ENCODE measurements at places on chromosomes 2 and 18.

DNA sequence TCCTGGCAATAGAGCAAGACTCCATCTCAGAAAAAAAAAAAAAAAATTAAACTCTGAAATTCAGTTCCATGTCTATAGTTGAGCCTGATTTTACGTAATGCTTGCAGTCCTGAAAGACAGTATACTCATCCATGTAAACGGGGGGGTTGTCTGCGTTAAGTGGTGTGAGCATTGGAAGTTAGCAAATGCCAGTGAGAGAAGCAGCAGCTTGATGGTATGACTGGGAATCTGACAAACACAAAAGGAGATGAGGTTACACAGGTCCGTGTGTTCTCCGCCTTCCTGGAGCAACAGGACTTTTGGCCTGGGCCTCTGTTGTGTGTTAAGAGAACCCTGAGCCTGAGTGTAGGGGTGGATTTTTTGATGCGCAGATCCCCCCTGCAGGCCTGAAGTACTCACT is 82.9 kb downstream of the PRKCE start:
- DNase-seq, result no peak

DNA sequence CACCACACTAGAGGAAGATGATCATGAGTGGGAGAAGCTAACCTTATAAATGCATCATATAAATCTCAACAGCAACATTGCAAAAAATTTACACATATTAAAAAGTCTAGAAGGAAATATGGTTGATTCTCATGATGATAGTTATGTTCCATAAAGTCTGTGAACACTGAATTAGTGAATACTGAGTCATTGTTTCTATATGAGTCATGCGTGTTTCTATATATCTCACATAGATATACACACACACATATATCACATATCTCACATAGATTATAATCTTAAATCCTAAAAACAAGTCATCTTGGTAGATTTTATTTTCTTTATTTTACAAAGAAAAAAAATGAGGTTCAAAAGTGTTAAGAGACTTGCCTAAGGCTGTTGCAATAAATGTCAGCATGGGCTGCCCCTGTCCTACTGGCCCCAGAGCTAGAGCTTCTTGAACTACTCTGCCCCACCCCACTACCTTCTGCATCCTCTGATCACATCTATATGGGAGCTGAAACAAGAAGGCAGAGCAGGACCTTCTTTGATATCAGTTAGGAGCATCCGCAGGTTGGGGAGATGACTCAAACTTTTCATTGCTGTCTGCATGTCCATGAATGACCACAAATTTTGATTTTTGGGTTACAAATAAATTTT is 81.8 kb upstream of the ADAM23 start:
- no peak for DNase-seq

DNA sequence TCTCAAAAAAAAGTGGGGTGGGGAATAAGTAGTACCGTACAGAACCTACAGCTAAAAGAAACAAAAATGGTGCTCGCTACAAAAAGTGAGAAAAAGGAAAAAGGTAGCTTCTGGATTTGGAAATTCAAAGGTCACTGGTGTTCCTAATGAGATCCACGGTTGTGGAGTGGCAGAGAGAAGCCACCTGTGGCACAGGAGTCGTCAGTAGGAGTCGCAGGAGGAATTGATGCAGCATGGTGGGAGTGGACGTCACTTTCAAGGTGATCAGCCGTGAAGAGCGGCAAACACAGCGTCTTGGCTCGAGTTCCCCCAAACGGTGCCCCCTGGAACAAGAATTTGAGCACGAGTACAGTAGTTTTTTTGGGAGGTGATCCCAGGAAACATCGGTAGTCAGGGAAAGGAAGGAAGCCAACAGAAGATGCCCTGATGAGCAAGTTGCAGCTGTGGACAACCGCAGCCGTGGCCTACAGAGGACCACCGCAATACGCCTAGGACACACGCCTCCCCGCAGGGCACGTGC is 1.4 kb upstream of the TTL start:
- no peak for DNase-seq

DNA sequence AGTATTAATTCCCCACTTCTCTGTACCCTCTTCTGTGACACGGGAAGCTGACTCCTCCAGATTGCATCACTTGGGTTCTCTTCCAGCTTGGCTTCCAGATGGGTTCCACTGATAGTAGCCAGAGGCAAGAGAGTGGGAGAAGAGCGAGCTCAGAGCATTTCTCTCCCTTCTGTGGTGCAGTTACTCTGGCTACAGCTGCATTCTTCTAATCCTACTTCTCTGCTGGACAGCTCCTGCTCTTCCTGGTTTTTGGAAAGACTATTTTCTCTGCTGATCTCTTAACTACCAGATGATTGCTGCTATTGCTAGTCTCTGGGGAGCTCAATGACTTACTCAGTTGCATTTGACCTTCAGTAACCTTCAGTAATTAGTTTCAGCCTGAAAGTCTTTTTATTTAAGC is 187.5 kb upstream of the MAP2 start:
- no peak for DNase-seq

DNA sequence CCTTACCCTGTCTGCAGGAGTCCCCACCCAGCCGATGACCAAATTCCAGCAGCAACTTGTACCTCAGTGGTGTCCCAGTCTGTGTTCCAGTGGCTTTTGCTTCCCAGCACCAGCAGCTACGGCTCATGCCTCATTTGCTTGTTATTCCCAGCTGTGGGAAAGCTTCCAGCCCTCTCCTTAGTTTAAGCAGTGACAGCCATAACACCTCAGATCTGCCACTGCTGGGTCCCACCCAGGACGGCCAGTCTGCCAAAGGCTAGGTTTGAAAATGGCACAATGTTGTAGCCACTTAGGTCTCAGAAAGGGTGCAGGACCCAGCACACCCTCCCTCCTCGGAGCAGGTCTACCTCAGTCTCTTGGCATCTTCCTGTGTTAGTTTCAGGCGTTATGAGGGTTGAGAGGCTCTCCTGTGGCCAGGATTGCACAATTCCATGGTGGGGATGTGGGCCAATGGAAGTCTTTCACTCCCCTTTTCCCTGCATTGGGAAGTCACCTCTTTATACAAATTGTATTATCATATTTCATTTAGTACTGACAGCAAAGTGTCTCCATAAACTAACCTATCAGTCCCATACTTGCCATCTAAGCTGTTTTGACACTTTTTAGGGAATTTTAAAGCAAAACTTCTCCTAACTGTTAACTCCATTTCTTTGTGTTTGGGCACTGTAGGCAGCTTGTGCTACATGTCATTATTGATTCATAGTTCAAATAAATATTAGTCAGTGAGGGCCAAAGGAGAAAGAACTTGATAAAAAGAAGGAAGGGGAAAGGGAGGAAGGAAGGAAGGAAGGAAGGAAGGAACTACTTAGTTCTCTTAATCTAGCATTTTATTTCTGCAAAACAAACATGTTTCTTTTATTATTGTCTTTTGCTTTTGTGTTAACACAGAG is 62.9 kb upstream of the FAM110C start:
- DNase-seq, result no peak

GRCh38 chr18:31043709-31044108 is 1.2 kb upstream of the DSC3 start:
- DNase-seq, result no peak

DNA sequence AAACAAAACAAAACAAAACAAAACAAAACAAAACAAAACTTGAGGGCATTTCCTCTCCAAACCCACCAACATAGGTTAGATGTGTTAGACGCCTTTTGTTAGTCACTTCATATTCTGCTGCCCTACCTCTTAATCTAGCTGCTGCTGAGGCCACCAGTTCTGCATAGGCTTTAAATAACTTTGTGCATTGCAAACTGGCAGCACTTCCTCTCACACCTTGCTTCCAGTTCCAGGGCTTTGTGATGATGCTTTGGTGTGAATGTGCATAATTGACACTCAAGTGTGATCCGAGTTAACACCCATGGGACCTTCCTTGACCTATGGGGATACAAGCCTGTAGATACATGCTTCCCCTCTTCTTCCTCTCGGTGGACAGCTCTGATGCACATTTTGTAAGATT is 2.3 kb upstream of the SERPINB11 start:
- DNase-seq, result no peak

Measured in T1000 (cell line).